ENCODE measurements at places on chromosomes 12 and 14.

GRCh38 chr12:16588812-16589211, 17.1 kb downstream of the LMO3 start:
- DNase-seq: no peak

DNA sequence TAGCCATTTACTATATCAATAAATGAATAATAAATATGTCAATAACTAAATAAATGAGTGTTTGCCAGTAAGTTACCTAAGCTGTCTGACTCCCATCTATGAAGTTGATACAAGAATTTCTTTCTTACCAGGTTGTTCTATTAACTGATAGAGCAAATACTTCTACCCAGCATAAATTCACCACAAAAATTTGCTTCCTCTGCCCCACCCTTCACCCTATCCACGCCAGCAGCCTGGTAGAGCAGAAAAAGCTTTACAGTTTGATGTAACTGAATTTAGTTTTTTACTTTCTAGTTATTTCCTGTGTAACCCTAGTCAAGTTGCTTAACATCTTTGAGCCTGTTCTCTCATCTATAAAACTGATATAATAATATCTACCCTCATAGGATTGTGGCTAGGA, 94.9 kb upstream of the SLC16A7 start:
- no peak for DNase-seq

DNA sequence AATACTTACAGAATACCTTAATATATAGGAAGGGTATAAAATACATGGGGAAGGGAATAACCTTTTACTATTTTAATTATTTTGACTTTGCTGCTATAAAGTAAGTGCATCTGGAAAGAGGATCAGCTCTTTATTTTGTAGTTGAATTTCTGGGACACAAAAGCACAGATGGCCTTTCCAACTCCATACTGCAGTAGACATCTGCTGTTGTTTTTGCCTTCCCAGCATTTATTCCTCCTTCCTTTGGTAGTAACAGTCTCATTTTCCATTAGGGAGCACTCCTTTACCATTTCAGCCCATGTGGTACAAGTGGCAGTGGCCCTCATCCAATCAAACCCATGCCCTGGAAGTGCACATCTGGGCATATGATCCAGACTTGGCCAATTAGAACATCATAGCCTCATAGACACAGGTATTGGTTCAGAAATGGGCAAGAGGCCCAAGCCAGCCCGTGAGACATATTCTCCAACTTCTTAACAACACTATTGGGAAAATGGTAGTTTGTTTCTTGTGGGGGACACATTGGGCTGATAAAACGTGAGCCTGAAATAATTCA, 64.8 kb upstream of the YARS2 start:
- DNase-seq: no peak

- no peak for DNase-seq
Measured at GRCh38 chr12:49974677-49975317, 2.0 kb downstream of the AQP6 start.

DNA sequence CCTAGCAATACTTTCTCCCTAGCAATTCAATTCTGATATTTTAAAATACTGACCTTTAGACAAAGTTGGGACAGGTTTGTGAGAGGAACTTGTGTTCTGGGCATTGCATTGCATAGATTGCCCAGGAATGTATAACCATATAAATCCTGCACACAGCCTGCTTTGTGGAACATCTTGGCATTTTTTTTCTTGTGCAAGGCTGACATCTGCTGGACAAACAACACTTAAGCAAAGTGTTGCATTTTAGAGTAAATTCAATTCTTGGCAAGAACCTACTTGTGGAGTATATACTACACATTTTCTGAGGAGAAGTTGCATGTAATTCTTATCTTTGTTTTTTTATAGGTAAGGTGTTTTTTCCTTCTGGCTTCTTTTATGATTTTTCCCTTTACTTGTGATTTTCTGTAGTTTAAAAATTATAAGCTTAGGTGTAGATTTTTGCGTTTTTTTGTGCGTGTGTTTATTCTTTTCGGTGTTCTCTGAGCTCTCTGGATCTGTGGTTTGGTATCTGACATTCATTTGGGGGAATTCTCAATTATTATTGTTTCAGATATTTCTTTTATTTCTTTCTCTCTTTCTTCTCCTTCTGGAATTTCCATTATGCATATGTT, 26.4 kb downstream of the TESPA1 start:
- no peak for DNase-seq

DNA sequence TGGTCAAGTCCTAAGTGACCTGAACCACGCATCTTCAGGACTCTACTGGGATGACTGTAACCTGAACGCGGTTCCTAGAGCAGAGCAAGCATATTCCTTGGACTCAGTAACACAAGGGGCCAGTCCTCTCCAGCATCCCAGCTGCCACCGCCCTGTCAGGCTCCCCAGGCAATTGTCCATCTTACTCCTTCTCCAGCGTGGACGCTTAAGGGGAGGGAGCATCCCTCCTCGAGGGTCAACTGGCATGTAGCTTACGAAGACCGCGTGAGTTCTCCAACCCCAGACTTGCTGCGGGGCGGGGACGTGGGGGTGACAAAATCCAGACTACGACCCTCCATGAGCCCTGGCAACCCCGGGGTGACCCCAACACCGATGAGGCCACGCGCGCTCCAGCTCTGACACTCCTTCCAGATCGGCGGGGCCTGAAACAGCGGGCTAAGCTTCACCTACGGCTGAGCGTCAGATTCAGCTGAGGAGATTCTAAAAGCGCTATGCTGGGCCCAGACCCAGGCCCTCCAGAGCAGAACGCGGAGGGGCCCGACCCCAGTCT, 846 bp upstream of the MTHFD1 start:
- DNase-seq: peak; percentile 7

GRCh38 chr12:28331130-28331529, 140.9 kb downstream of the CCDC91 start:
- no peak for DNase-seq

DNA sequence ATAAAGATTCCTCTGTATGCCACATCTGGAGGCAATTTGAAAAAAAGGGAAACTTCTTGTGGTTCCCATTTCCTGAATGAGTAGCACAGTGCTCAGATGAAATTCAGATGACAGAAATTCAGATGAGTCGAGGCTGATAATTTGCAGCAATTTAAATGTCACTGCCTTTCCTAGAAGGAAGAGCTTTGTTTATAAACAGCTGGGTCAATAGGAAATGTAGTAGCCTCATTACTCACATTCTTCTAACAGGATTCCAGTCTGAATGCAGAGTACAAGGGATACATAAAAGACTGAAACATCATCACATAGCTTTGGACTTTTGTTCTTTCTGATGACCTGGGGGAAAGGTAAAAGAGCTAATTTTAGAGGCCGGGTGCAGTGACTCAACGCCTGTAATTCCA, 11.3 kb upstream of the DACT1 start:
- DNase-seq: no peak

- DNase-seq: no peak
Measured at GRCh38 chr14:91400696-91401095, 16.9 kb downstream of the CCDC88C start.

All from activated CD4-positive, alpha-beta T cell treated with anti-CD3 and anti-CD28 coated beads for 1 hour (primary cell).